ENCODE measurements at places on chromosomes 7 and 10. TPM values are rescaled to one million over a fixed set of nuclear protein-coding genes. Genes with fewer than 3 reads are reported as not detected.

- DNase-seq, result no peak
Measured at GRCh38 chr10:34235164-34235832, 579.8 kb downstream of the PARD3 start.

- no peak for DNase-seq
Measured at GRCh38 chr10:50395271-50395670, 144.0 kb upstream of the ASAH2 start.

DNA sequence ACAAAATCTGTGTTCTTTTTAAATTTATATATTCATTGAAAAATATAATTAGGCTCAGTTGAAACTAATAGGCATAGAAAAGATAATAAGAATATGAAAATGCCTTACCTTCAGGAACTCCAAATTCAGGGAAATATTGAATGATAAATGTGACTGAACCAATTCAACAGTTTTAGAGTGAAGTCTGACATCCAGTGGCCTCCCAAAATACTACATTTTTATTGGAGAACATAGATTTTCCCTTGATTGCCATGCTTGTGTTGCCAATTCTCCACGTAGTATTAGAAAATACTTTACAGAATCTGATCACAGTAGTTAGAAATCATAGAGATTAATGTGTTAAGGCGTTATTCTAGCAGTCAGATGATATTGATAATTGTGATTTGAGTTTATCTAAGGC is 1246.7 kb downstream of the GATA3 start:
- no peak for DNase-seq

MRC1 gene
- total RNA-seq, result 0.27 TPM

- DNase-seq, result no peak
Measured at GRCh38 chr10:101856626-101857025, 13.0 kb upstream of the KCNIP2 start.

UTF1 gene
- under 0.01 TPM for total RNA-seq

GRCh38 chr10:5517546-5517945 is 7.2 kb upstream of the CALML3 start:
- no peak for DNase-seq

DNA sequence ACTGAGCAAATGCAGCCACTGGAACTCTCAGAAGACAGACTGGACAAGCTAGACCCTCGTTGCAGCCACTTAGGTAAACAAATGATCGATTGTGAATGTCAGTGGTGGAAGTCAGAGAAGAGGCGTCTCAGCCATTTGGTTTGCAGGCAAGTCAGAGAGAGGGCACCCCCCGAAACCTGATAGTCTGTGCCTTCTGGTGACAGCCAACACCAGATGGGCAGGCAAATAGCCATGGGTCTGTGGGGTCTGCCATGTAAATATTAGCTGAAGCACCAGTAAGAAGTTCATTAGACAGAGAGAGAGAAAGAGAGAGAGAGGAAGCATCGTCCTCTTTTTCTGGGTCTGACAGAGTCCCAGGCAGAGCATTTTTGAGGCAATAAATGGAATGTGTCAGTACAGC is 5.4 kb downstream of the PPP1R17 start:
- no peak for DNase-seq

DNA sequence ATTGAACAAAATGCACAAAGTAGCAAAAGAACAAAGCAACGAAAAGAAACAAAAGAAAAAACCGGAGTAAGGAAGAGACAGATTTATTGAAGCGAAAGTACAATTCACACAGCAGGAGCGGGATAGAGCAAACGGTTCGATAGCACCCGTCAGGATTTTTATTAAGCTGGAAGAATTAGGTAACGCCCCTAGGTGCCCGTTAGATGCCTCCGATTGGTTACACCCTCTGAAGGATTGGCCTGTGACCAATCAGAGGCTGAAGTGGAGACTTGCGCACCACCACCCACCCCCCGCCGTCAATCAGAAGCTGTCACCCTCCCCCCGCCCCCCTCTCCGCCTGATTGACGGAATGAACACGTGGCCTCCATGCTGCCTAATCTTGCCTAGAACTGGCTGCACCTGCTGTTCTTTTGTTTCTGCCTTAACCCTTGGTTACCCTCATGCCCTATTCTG is 16.8 kb downstream of the OCM2 start:
- DNase-seq, result peak; percentile 0

AQP1 gene
- 0.81 TPM for total RNA-seq

- DNase-seq, result no peak
Measured at GRCh38 chr7:111006040-111006439, 84.9 kb upstream of the LRRN3 start.

DNA sequence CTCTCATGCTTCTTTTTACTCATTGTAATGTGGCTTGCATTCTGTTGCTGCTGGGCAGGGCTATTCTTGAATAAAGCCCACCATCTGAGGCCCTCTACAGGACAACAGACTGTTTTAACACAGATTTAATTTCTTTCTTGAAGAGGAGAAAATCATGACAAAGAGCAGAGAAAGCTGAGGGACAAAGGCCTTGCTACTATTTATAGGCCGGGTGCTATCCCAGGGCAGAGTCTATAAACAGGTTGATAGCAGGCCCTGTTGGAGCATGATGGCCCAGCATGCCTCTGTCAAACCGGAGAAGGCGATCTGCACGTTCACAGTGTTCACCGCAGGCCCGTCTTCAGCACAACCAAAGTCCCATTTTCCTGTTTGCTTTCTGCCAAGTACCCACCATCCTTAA is 3.0 kb downstream of the VIPR2 start:
- no peak for DNase-seq

GIMAP1 gene
- 15.9 TPM for total RNA-seq

GRCh38 chr7:44875241-44875640 is 10.1 kb downstream of the PURB start:
- DNase-seq, result no peak

GRCh38 chr10:88256013-88256680 is 327.0 kb downstream of the RNLS start:
- DNase-seq, result no peak

GRCh38 chr7:47609803-47610452 is 28.0 kb upstream of the TNS3 start:
- no peak for DNase-seq

- DNase-seq, result peak; percentile 18
Measured at GRCh38 chr7:30469303-30469702, 9.3 kb downstream of the NOD1 start.

PIP gene
- total RNA-seq, result not detected

- DNase-seq, result no peak
Measured at GRCh38 chr10:45454262-45454661, 80.2 kb downstream of the ALOX5 start.

DNA sequence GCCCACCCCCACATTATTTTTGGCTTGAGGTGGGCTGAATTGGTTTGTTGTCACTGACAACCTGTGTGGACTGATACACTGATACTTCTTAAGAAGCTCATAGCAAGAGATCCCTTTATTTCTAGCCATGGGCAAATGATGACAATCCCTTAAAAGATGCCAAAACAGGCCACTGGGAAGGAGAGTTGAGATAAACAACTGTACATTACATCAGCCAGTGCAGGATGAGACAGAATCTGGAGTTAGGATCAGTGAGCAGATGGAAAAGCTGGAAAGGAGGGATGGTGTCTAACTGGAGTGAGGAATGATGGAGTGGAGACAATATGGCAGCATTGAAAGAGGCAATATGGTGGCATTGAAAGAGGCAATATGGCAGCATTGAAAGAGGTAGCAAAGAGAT is 195.9 kb upstream of the LYZL2 start:
- DNase-seq, result no peak

TAS2R38 gene
- total RNA-seq, result not detected

DNA sequence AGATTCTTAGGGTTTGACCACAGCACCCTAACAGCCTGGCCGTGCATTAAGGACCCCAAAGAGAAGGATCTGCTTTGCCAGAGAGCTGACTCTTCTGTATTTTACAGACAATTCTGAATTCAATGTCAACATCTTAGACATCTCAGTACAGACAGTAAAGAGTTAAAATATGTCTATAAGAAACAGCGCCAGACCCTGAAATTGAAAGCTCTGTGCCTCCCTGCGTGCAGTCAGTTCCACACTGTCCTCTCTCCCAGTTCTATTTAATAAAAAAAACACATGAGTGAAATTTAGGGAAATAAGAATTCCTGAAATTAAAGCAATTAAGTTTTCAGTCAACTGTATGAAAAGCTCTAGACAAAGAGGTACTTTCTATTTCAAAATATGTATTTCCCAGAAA is 45.1 kb downstream of the MET start:
- no peak for DNase-seq

PKD2L1 gene
- total RNA-seq, result not detected

TAS2R41 gene
- 1.3 TPM for total RNA-seq

DNA sequence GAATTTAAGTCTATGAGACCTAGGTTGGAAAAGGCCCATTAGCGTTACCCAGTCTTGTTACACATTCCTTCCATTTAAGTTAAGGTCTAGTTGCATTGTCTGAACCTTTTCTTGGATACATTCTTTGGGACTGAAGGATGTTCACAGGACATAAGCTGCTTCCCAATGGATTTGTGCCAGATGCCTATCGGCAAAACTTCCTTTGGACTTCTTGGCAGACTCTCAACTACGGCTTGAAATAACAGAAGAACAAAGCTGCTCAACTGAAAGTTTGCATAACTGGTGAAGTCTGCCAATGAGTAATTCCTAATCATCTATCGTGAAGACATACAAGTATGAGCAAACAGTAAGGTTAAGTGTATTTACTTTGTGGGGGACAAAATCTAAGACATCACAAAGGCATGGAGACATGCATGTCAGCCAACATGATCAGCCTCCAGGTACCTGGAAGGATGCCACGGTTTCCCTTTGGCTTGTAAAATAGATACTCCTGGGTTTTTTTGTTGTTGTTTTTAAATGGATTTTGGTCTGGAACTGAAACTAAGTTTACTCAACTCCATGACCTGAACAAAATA is 35.4 kb downstream of the MALSU1 start:
- no peak for DNase-seq

GPR141 gene
- total RNA-seq, result 33.9 TPM

GRCh38 chr10:28734938-28735759 is 57.8 kb downstream of the BAMBI start:
- no peak for DNase-seq

DNA sequence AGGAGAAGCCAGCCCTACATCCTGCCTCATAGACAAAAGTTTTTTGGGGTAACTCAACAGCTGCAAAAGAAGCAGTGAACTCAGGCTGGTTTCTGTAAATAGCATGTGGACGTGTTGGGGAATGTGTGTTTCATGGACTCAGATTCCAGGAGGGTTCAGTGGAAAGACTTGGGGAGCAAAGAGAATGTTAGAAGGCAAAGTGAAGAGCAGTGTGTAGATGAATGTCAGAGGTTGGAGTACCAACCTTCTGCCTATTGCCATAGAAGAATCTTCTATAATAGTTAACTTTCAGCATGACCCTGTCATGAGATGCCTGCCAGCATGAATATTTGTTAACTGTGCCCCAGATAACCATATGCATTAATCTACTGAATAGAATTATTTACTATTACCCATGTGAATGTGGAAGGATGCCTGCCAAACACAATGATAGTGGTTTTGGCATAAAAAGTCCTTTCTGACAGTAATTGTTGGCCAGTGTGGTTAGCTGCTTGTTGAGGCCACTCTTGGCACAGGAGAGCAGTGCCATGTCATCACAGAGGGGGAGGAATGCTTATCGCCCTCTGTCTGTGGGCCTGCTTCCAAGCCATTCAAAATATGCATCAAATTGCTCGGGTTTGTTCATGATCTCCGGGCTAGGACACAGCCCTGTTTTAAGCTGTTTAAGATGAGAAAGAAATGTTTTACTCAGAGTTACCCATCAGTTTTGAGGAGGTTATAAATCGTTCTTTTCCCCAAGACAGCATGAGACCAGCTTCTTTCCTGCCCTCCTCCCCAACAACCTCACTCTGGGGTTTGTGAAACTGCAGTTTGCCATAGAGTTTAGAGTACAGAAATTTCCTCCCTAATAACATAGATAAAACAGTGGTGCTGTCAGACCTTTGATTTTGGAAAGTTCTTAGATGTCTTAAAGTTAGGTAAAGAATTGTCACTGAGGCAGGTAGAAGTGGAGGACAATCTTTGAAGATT is 165.3 kb downstream of the WNT2 start:
- DNase-seq, result peak; percentile 85

DNA sequence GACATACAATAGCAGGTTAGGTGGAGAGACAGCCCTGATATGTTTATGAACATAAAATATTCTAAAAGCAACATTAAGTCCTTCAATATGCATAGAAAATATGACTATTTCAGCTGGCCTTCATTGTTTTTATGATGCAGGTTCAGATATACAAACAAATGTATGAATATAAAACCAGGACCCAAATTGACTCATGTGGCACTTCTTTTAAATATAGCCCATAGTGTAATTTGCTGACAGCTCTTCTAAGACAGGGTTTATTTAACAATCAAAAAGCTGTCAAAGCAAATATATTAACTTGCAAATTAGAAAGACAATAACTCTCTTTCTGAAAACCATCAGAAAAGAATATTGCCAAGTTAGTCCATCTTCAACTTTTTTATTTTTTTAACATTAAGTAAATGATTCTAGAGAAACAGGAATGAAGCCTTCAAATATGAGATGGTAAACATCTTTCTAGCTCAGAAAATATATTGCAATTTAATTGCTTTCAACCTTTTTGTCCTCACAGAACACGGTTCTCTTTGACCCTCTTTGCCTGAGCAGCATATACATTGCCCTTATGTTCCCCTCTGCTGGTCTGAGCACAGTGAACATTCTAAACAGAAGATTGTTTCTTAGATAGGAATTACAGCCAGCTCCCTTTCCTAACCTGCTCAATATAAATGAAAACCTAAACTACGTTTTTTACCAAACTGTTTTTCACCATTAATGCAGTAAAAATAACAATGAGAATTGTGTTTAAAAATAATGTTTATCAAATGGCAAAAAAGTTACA is 82.8 kb downstream of the CACNA2D1 start:
- no peak for DNase-seq

DCLRE1C gene
- total RNA-seq, result 12.9 TPM

Data from hematopoietic multipotent progenitor cell (in vitro differentiated cells).